Adipocyte (in vitro differentiated cells): ENCODE measurements at places on chromosomes 11 and 22.

GRCh38 chr11:66367561-66368312 is 3.8 kb downstream of the SLC29A2 start:
- DNase-seq, result no peak

DNA sequence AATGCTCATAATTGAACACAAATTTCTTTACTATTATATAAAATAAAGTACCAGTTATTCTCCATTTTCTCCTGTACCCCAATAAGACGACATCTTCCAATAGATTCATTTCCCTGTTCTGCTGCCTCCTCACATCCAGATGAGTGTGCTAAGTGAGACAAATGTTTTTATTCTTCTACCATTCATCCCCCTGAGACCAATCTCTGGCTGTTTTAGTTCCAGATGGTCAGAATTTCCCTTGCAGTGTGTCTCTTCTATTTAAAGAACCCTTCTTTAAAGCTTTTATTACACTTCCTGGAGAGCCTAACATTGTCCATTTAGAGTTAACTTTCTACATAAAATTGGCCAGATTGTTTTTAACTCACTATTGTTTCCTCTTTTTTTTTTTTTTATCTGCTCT is 41.2 kb upstream of the GLYATL1 start:
- no peak for DNase-seq

- no peak for DNase-seq
These were observed 1.0 kb downstream of the TMEM151A start for GRCh38 chr11:66292543-66293332.

DNA sequence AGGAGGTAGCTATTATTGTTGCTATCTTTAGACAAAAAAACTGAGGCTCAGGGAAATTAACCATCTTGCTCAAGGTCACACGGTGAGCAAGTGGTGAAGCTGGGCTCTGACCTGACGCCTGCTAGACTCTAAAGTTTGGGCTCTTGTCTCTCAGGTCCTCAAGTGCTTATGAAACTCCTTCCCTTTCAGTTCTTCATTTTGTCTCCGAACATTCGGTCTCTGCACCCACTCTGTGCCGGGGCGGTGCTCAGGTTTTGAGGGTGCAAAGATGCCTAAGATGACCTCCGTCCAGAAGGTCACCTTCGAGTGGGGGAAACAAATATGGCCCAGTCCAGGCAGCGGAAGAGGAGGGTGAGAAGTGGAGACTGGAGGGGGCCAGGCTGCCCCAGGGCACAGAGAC is 16.0 kb downstream of the OVOL1 start:
- DNase-seq, result no peak

DNA sequence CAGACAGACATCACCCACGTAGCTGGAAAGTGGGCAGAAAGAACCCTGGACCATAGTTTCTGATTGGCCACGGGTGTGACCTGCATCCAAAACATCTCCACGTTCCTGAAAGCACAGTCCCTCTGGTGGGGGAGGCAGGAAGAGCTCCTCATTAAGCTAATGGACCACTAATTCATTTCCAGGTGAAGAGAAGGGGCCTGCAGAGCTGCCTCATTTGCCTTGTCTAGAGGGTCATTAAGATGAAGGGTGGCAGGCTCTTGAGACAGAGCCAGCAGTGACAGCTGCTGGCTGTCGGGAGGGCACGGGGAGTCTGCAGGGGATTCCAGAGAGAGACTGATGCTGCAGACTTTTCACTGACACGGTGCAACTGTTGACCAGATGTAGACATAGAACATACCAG is 149.6 kb upstream of the OPCML start:
- no peak for DNase-seq

GRCh38 chr11:74008373-74009229 is at the start of gene UCP3:
UCP3 (minus strand) TSS chr11:74009085; CDS start chr11:74007042, 2,043 bp downstream.
- DNase-seq, result no peak
